ENCODE measurements at places on chromosomes 6 and 20.
A peak's percentile ranks its signal among the peaks of the same experiment; 100 is the strongest.

GRCh38 chr6:159878341-159878740, 12.4 kb upstream of the MAS1 start:
- DNase-seq: no peak

DNA sequence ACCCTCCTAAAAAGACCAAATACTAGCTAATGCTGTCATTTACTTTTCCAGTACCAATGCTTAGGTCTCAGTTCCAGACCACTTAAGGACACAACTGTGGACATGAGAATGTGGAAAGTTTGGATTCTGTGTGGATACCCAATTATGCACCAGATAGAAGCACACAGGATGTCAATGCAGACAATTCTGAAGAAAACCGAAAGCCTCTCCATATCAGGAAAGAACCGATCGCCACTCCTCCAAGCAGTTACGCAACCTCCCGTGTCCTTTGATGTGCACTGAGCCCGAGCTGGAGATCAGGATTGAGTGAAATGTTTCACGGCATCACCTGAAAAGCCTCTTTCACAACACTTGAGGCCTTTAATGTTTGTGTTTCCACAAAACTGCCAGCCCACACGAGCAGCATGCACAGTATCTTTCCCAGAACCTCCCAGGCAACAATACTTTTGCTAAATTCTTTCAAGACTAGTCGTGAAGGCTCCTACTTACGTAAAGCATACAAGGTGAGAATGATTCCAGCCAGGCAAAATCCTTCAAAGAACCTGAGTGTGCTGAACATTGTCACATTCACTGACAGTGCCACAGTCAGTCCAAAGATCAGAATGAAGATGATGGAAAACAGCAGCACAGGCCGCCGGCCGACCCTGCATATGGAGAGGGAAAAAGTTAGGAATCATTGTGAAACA, 47.0 kb downstream of the SLC22A23 start:
- no peak for DNase-seq

DNA sequence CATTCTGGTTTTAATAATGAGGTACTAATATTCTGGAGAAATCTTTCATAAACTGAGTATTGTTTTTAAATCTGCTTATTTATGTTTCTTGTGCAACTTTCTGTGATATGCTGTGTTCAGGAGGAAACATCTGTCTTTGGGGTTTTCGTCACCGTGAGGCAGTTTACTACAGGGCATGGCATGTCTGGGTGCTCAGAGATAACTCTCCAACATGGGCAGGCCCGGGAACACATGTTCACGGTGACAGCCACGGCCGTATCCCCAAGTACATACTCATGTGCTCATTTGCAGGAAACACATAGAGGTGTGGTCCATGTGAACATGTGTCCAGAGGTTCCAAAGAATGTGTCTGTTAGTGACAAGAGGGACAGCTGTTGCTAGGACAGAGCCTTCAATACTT, 62.1 kb upstream of the CNKSR3 start:
- DNase-seq: no peak

DNA sequence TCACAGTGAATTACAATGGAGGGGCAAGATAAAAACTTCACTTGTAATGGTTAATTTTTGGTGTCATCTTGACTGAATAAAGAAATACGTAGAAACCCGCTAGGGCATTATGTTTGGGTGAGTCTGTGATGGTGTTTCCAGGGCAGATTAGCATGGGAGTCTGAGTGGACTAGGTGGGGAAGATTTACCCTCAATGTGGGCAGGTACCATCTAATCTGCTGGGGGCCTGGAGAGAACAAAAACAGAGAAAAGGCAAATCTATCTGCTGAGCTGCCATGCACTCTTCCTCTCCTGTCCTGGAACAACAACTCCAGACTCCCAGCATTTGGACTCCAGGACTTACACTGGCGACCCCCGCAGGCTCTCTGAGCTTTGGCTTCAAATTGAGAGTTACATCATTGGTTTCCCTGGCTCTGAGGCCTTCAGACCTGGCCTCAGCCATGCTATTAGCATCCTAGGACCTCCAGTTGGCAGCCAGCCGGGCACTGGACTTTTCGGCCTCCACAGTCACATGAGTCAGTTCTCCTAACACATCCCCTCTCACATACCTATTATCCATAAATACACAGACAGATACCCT, 19.7 kb downstream of the NINL start:
- DNase-seq: peak; percentile 28

DNA sequence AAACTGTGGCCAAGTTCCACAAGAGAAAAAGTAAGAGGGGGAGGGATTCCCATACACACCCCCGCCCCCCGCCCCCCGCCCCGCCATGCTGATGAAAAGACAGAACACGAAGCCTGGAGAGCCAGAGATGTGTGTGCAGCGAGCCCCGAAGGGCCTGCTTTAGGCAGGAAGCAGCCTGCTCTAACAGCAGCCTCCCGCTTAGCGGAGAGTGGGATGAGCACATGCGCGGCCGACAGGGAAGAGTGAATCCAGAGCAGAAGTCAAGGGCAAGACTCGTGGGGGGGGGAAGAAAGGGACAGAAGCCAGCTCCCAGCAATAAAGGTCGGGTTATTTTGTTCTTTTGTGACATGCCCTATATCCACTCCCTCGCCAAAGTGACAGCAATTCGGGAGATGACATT, 67.2 kb upstream of the PTGIS start:
- no peak for DNase-seq

DNA sequence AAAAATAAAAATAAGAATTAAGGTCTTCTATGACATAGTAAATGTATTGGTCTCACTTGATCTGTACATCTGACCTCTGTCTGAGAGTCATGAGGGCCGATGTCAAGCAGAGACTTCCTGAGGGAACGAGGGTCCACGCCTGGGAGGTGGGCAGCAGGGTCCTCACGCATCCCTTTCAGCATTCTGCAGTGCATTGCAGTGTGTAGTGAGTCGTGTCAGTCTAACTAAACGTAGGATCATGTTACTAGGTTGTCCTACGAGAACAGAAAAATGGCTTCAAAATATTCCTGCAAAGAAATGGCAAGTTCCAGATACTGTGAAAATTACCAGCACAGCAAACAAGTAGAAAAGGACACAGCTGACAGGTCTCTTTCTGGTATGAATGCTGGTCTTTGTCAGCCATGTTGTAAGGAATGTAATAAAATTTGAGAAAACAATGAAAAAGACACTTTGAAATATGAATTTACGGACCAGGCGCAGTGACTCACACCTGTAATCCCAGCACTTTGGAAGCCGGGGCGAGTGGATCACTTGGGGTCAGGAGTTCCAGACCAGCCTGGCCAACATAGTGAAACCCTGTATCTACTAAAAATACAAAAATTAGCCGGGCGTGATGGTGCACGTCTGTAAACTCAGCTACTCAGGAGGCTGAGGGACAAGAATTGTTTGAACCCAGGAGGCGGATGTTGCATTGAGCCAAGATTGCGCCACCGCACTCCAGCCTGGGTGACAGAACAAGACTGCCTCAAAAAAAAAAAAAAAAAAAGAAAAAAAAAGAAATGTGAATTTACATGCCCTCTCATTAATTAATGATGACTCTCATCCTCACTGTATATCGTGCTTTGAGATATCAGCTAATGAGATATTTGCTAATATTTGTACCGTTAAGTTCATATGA, 2.4 kb upstream of the AHCY start:
- DNase-seq: no peak

GRCh38 chr6:118542184-118542952, 5.7 kb upstream of the PLN start:
- DNase-seq: no peak

- peak; percentile 84 for DNase-seq
These were observed at the start of gene ELOVL2 for GRCh38 chr6:11043961-11044711. Gene ELOVL2, minus strand, starts transcription at chr6:11044305. Its CDS starts 75 bp downstream, at chr6:11044230.

DNA sequence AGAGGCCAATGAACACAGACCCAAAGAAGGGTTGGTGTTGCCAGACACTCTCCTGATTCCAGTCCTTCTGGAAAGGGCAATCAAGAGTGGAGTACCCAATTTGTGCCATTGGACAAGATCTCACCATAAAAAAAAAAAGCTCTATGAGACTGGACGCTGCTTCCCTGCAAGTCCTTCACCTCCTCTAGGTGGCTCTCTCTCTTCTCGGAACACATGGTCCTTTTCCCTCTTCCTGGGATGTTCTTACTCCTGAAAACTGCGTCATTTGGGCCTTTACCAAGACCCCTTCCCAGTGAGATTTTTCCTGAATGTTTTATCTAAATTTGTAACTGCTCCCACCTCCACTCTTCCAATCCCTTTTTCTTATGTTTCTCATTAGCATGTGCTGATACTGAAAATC, 280.8 kb downstream of the FOXA2 start:
- DNase-seq: no peak

DNA sequence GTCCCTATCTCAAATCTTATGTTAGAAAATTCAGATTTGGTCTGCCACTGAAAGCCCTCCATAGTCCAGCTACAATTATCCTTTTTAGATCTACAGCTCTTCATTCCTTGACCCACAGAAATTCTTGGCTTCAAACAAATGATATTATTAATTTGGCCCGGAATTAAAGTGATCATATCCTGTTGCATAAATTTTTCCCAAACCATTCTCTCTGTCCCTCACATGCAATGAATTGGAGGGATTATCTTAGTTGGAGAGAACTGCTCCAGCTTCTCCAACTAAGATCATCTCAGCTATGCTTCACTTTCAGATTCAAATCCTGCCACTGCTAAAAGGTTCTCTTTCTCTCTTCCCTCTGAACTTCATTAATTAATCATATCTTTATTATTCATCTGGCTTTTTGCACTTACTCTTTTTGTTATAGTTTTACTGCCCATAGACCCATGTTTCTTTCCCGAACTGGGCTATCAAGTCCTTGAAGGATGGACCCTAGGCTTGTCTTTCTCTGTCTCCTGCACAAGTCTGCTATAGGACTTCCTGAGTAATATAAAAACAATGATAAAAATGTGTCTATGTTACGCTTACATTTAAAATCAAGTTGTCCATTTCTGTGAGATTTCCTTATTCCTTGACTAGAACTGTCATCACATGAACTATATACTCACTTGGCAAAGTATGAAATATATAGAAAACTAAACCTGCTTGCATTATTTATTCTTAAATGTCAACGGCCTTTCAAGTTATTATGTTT, 493.9 kb upstream of the MARCKS start:
- no peak for DNase-seq

GRCh38 chr6:163648868-163649267, 234.3 kb downstream of the QKI start:
- no peak for DNase-seq

- DNase-seq: no peak
These were observed 641.7 kb upstream of the GJE1 start for GRCh38 chr6:141490982-141491381.

DNA sequence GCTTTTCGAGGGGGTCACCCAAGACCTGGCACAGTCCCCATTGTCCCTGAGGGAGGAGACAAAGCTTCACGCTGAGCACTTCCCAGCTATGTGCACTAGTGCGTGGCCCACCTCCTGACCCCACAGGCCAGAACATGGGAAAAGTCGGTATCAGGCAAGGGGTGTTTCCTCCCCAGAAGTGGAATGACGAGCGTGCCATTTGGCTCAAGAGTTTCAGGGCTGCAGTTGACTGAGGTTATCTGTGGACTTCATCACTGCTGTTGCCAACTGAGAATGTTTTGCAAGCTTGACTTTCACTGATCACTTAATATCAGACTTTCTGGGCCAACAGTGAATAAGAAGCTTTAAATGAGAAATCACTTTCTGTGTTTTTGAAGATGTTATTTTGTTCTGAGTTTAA, 137.0 kb upstream of the AFDN start:
- DNase-seq: no peak

DNA sequence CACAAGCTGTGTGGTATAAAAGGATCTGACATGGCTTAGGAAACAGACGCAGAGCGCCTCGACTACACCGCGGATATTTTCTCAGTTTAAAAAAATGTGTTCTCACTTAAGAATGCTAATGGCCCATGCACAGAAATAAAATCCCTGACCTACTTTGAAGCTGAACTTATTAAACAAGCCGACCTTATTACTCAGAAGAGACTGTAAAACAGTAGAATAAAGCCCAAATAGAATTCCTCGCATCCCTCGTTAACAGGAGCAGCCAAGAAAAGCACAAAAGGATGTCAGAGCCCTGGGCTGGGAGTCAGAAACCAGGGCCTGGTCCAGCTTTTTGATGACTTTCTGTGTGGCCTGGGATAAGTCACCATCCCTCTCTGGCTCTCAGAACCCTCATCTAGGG, 489.3 kb downstream of the PTPRT start:
- DNase-seq: no peak

GRCh38 chr6:167552961-167553735, 228.3 kb downstream of the TTLL2 start:
- DNase-seq: no peak

DNA sequence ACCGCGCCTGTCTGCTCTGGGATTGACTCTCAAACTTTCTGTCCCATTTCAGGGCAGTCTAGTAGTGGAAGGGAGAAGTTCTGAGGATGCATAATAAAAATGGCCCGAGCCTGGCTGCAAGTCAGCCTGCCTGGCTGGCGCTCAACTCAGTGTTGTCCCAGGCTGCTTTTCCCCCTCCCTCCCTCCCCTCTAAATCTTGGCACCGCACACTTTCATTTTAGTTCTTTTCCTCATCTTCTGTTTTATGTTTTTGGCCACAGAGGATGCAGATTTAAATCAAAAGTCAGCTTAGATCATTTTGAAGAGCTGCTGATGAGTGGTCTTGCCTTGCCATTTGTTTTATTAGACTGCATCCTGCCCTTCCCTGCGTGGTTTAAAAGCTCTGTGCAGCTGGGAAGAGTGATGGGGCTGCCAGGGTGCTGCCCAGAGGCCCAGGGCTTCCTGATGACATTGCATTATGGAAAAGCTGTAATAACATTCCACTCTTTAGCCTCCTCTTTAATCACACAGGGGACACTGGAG, 6.5 kb upstream of the UQCC2 start:
- DNase-seq: no peak

DNA sequence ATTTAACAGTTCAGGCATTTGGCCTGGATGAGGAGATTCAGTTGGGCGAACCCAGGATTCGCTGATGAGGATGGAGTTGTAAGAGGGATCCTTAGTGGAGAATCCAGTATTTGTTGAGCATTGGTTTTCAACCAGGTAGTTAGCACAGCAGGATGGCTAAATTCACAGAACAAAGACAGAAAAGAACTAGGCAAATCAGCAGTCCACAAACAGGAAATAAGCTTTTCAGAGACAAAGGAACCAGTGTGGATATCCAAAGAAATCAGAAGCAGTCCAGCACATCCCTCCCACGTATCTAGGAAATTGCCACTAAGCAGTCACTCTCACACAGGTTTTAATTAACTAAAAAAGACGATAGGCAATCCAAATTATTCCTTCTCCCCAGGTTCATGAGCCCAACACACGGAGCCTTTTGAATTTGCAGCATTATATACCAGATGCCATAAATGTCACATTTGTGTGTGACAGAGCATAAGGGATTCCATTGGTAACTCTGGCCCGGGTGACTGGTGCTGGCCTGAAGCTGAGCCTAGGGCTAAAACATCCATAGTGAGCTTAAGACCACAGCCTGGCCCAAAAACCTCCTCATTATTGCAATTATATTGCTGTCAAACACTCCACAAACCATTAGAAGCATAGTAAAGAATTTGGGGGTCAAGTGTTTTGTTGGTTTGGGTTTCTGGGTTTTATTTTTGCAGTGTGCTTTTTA, 131.5 kb downstream of the SOBP start:
- no peak for DNase-seq

- DNase-seq: no peak
These were observed 296.8 kb upstream of the MARCKS start for GRCh38 chr6:113560376-113560775.

GRCh38 chr20:60209048-60209447, 250.8 kb downstream of the CDH26 start:
- DNase-seq: no peak
